Kidney (tissue), 22 donors: ENCODE measurements at places on chromosomes 4 and X. TPM values are rescaled to one million over a fixed set of nuclear protein-coding genes. Genes with fewer than 3 reads are reported as not detected.
A peak's percentile ranks its signal among the peaks of the same experiment; 100 is the strongest.

DNA sequence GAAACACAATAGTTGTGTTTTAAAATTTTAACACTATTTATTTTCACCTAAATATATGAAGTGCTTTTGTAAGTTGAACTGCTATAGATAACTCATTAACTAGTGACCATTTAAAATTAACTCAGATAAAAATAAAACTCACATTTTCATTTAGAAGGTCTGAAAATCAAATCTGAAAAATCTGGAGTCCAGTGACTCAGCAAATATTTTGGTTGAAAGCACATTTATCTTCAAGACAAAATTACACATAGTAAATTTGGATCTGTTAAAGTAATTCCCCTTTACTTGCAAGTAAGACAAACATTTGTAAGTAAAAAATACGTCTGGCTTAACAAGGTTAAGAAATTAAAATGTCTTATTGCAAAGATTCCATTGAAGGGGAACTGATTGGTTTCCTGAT, 589.1 kb downstream of the TRIML1 start:
- no peaks in the 10 kb centered on the region for H3K4me1 ChIP-seq
- no peak for DNase-seq
- H3K27ac ChIP-seq = no peak overlapping the region
- no peak overlapping the region for H3K4me3 ChIP-seq

GRCh38 chr4:20019310-20020015, 232.2 kb upstream of the SLIT2 start:
- H3K4me1 ChIP-seq = no peaks in the 10 kb centered on the region
- no peak overlapping the region for H3K27ac ChIP-seq
- no peaks in the 10 kb centered on the region for H3K36me3 ChIP-seq
- no peak for DNase-seq
- H3K4me3 ChIP-seq = no peak overlapping the region

- H3K27ac ChIP-seq = no peak overlapping the region
- H3K4me1 ChIP-seq = no peaks in the 10 kb centered on the region
Observed at GRCh38 chr4:1323635-1324442, 23.2 kb upstream of the UVSSA start.

- no peak overlapping the region for H3K27ac ChIP-seq
- H3K4me3 ChIP-seq = no peak overlapping the region
- no peaks in the 10 kb centered on the region for H3K27me3 ChIP-seq
- no peaks in the 10 kb centered on the region for H3K4me1 ChIP-seq
- DNase-seq = no peak
- no peaks in the 10 kb centered on the region for H3K36me3 ChIP-seq
Observed at GRCh38 chr4:69910016-69910782, 20.7 kb upstream of the CSN1S1 start.

The MAGEB10 gene
- not detected for polyA plus RNA-seq

- no peak overlapping the region for H3K27ac ChIP-seq
- DNase-seq = no peak
- H3K4me1 ChIP-seq = no peaks in the 10 kb centered on the region
- no peaks in the 10 kb centered on the region for H3K27me3 ChIP-seq
Observed at GRCh38 chr4:77127837-77128621, 29.0 kb upstream of the CCNG2 start.

GRCh38 chrX:94977986-94978385, 1304.0 kb downstream of the FAM133A start:
- H3K27ac ChIP-seq = no peak overlapping the region
- no peaks in the 10 kb centered on the region for H3K4me1 ChIP-seq
- H3K4me3 ChIP-seq = no peak overlapping the region
- no peaks in the 10 kb centered on the region for H3K27me3 ChIP-seq
- no peaks in the 10 kb centered on the region for H3K36me3 ChIP-seq
- no peak for DNase-seq

DNA sequence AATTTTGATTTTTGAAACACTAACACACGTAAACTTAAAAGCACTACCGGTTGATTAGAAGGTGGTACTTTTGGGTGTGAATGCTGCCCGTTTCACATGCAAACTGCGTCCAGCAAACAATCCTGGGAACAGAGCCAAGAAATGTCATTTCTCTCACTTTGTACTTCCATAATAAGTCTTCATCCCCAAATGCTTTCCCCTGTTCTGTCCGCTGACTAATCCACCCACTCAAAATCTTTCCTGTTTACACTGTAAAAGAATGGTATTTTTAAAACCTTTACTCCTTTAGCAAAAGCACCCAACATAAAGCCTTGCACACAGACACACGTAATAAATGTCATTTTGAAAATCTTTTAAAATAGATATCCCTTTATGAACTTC, 39.1 kb upstream of the PDLIM5 start:
- no peak for DNase-seq
- no peaks in the 10 kb centered on the region for H3K4me1 ChIP-seq
- H3K27ac ChIP-seq = peak overlapping the region; percentile 8
